B cell (primary cell): ENCODE measurements at places on chromosomes 5 and 9.

GRCh38 chr5:148511810-148512347 lies 128.1 kb downstream of the FBXO38 start:
- DNase-seq: no peak

GRCh38 chr5:52838326-52839015 lies 50.8 kb downstream of the ITGA1 start:
- no peak for DNase-seq

DNA sequence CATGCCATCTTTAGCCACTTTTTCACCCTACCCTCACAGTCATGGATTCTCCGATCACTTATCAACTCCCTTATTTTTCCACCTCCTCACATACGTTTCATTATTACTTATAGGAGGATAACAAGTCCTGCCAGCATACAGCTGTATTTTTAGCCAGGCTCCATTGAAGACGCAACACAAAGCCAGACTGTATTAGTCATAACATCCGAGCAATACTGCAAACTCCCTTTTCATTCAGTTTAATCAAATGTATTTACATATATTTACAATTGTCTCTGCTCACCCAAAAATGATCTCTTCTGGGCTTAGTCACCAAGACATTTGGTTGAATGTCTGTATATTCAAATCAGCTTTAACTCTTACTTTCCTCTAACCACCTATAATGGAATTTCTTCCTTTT lies 126.4 kb upstream of the PRLR start:
- no peak for DNase-seq

DNA sequence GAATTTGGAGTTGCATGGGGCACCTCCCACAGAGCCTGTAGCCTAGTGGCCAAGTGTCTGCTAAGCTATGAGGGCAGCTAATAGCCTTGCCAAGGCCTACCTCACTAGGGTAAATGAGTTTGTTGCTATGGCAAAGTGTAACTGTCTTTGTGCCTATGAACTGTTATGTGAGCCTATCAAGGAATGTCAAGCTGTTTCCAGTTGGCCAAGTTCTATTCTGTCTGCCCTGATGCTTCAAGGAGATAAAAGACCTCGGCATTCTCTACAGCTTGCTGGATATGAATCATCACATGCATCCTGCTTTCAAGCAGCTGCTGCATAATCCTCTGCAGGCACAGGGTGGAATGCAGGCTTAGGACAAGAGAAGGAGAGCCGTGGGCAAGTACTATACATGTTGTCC lies 69.8 kb upstream of the CCDC112 start:
- DNase-seq: no peak

DNA sequence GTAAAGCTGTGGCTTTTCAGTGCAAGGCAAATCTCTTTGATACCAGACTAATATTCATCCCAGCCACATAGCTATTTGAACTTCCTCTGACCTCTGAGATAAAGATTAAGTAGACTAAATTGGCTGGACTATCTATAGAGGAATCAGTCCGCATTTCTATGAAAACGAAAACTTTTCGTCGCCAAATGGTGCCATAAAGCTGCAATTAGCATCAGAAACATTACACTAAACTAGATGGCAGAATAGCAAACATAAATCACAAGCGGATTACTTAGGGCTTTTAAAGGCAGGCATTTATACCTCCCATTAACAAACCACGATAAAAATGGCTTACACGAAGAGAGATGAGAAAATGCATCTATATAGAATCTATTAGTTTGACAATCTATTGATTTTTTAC lies 1009.7 kb upstream of the CDH6 start:
- DNase-seq: no peak

- DNase-seq: no peak
Measured at GRCh38 chr5:96640696-96641095, 21.5 kb upstream of the CAST start.

GRCh38 chr5:61790678-61791077 lies 458.6 kb downstream of the ZSWIM6 start:
- DNase-seq: no peak

GRCh38 chr9:135087489-135087792 lies at the start of gene OLFM1:
TSS of gene OLFM1 (plus strand) at chr9:135087668. CDS start at chr9:135087990, 322 bp downstream.
- DNase-seq: no peak

DNA sequence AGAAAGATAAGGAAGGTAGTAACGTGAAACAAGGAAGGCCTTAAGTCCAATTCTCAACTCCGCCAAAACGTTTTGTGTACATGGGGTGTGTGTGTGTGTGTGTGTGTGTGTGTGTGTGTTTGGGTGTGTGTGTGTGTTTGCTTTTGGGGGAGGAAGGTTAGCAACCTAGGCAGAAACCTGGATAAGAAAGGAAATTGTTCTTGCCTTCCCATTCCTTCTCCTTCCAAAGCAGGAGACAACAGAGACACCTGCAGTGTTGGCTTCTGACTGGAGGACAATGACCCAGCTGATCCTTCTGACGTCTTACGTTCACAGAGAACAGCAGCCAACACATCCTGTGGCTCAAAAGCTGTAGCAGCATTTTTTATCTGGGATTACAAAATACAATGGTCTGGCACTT lies 4.1 kb upstream of the CCNG1 start:
- DNase-seq: no peak

- no peak for DNase-seq
Measured at GRCh38 chr5:93609762-93610161, 26.7 kb downstream of the NR2F1 start.

GRCh38 chr9:71128796-71129195 lies 7.4 kb upstream of the TRPM3 start:
- DNase-seq: no peak
